ENCODE measurements at places on chromosomes 6 and 20.

DNA sequence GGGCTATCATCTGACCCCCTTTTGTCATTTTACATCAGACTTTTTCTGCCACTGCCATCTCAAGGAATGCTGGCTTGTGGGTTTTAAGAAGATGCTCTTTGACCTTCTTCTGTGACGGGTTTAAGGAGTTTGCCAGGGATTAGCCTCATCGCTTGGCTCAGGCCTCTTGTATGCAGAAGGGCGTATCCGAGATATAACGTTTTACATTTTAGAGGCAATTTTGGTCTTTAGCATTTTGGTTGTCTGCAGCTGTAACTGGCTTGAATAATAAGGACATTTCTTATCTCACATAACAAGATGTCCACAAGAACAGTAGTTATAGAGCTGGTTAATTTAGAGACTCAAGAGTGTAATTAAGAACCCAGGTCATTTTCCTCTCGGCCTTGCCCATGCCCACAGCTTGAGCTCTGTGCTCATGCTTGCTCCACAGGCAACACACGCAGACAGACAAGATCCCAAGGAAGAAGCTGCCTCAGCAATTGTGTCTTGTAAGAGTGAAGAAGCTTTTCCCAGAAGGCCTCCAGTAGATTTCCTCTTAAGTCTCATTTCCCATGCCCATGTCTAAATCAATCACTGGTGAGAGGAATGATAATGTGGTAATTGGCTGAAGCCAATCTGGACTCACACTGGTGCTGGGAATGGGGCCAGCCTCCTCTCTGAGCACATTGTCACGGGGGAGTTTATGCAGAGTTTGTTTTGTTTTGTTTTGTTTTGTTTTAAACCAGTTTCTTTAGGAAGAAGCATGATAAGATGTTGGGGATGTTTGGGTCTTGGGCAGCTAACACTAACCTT, 36.8 kb downstream of the PTCHD4 start:
- no peak for DNase-seq

GRCh38 chr20:46700481-46700880, 9.0 kb upstream of the SLC2A10 start:
- DNase-seq, result no peak

- DNase-seq, result no peak
Observed at GRCh38 chr6:35496841-35497570, at the start of gene TEAD3. Gene TEAD3 (minus strand): TSS chr6:35497079.

GRCh38 chr20:19001177-19001576, 187.6 kb downstream of the SCP2D1 start:
- DNase-seq, result no peak

DNA sequence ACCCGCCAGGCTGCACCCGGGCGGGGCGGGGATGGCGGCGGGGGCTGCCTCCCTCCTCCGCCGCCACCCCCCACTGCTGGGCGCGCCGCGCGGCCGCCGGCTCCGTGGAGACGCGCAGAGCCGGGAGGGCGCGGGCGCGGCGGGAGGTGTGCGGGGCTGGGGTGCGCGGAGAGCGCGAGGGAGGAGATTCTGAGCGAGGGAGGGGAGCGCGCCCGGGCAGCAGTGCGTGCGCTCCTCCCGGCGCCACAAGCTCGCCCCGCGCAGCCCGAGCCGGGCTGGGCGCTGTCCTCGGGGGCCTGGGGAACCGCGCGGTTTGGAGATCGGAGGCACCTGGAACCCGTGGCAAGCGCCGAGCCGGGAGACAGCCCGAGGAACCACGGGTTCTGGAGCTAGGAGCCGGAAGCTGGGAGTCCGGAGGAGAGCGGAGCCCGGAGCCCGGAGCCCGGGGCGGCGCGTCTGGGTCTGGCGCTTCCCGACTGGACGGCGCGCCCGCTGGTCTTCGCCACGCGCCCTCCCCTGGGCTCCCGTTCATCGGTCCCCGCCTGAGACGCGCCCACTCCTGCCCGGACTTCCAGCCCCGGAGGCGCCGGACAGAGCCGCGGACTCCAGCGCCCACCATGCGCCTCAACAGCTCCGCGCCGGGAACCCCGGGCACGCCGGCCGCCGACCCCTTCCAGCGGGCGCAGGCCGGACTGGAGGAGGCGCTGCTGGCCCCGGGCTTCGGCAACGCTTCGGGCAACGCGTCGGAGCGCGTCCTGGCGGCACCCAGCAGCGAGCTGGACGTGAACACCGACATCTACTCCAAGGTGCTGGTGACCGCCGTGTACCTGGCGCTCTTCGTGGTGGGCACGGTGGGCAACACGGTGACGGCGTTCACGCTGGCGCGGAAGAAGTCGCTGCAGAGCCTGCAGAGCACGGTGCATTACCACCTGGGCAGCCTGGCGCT, at the start of gene NTSR1:
TSS of gene NTSR1 (plus strand) at position 246 of the 946 bp plus-strand sequence. CDS start at position 618, 372 bp downstream.
- DNase-seq, result no peak

DNA sequence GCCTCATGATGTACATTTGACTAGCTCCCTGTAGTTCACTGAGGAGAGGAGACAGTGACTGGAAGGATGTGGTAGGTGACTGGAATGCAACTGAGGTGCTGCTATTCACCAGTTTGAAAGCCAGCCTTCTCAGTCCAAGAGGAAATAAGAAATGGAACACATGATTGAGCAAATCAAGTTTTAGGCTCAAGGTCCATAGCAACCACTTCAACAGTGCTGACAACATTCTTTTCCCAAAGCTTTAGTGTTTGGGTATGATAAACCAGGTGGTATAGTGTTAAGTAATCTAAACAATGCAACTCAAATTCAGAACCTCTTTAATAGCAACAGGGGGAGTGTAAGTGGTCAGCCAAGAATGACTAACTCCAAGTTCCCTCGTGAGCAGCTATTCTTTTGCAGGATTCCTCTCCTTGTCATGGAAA, 9.2 kb downstream of the ZHX3 start:
- DNase-seq, result no peak

DNA sequence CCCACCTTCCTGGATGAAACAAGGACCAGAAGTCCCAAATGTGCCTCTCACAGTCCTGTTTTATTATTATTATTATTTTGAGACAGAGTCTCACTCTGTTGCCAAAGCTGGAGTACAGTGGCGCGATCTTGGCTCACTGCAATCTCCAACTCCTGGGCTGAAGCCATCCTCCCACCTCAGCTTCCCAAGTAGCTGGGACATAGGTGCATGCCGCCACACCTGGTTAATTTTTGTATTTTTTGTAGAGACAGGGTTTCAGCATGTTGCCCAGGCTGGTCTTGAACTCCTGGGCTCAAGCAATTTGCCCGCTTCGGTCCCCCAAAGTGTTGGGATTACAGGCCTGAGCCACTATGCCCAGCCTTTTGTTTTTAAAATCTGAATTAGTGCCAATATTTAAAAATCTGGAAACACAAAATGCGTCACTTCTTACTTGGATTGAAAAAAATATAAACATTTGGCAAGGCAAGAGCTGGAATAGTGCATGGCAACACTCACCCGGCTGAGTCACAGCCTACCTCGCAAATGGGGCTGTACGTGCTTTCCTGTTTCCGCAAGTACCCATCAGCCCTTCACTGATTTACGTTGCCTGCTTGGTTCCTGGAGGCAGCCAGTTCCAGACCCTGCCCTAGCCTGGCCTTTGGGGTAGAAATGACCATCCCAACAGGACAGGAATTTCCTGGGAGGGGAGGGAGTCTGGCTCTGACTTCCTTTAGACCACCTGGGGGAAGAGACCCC, 6.3 kb downstream of the SDCBP2 start:
- no peak for DNase-seq

DNA sequence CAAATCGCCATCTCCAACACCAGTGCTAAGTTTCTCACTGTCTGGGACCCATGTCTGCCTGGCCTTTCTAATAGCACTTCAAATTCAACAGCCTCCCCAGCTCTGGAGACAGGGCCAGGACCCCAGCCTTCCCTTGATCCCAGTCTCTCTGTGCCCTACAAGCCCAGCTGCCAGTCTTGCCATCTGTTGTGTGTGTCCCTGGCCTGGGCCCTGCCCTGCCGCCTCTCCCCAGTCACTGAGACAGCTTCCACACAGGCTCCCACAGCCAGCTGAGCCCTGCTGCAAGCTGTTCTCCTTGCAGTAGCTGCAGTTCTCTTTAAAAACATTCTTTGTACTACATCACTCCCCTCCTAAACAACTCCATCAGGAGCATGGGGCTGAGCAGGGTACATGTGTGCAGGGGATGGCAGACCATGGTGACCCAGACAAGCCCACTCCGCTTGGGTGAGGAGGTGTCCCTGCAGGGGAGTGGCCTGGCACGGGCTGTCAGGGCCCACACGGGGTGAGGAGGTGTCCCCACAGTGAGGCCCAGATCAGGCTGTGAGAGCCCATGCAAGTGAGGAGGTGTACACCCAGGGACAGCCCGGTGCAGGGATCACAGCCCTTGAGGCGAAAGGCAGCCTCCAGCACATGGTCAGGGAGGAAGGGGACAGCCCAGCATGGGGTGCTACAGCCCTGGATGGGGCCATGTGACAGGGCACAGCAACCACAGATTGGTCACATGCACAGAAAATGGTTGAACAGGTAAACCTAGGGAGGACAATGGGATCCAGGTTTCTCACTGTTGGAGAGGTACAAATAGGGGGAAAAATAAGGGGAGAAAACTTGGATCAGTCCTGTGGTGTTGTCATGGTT, 16.2 kb downstream of the CST7 start:
- DNase-seq, result no peak

- DNase-seq, result no peak
Observed at GRCh38 chr6:139881236-139881635, 506.8 kb upstream of the CITED2 start.

DNA sequence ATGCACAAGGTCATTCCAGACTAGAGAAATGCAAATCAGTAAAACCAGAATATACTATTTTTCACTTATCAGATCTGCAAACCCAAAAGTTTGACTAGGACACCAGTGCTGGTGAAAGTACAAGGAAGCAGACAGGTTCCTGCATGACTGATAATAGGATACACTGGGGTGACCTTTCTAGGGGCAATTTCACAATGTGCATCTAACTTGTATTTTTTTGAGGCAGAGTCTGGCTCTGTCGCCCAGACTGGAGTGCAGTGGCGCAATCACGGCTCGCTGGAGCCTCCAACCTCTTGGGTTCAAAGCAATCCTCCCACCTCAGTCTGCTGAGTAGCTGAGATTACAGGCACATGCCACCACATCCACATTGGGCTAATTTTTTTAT, 11.4 kb downstream of the COMMD7 start:
- no peak for DNase-seq

All from LNCaP clone FGC (cell line).